ENCODE measurements at places on chromosomes 7 and 10. TPM values are rescaled to one million over a fixed set of nuclear protein-coding genes. Genes with fewer than 3 reads are reported as not detected.

FFAR4 gene
- 0.13 TPM for total RNA-seq

ATRNL1 gene
- 0.21 TPM for total RNA-seq

NPY4R gene
- total RNA-seq: 43.6 TPM

PLPP4 gene
- total RNA-seq: 0.16 TPM

TAS2R41 gene
- total RNA-seq: not detected

FBXO24 gene
- total RNA-seq: 0.24 TPM

PDSS1 gene
- 14.8 TPM for total RNA-seq

C10orf53 gene
- total RNA-seq: not detected

SLC29A4 gene
- total RNA-seq: 12.1 TPM

EBF3 gene
- total RNA-seq: 0.19 TPM

PLXNA4 gene
- total RNA-seq: 0.79 TPM

CDH23 gene
- total RNA-seq: 2.5 TPM

NYAP1 gene
- total RNA-seq: 5.6 TPM

CNPY1 gene
- not detected for total RNA-seq

CCNJ gene
- total RNA-seq: 7.5 TPM
